ENCODE measurements at places on chromosomes 7 and 10.

DNA sequence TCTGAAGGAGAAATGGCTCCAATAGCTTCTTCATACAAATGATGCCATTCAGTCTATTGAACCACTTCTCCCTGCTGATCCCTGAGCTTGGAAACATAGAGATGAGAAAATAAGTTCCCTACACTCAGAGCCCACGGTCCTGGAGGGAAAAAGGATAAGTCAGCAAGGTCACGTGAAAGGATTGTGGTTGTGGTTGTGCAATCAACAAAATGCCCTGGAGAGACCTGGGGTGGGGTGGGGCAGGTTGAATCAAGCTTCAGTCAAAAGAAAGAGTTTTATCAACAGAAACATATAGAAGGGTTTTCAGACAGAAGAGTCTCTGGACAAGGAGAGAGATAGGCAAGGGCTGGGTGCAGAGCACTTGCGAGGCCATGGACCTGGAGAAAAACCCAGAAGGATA is 30.1 kb downstream of the C10orf90 start:
- DNase-seq: no peak

DNA sequence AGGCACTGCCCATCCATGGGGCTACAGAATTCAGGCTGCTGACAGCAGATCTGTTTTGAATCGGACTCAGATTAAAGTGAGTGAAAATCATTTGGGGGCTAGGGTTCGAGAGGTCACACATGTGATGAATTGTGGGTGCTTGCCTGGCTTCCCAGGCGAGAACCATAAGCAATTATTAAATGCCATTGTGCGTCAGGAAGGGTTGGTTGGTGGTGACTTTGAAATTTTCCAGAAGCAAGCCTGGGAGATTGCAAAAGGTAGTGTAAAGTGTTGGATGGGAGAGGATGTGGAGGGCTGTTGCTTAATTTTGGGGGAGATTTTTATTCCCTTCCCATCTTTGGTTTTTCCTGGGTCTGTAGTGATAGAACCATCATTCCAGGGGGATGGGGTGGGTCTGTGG is 34.6 kb downstream of the LRMDA start:
- no peak for DNase-seq

GRCh38 chr10:110413903-110414547 is 83.7 kb upstream of the DUSP5 start:
- no peak for DNase-seq

DNA sequence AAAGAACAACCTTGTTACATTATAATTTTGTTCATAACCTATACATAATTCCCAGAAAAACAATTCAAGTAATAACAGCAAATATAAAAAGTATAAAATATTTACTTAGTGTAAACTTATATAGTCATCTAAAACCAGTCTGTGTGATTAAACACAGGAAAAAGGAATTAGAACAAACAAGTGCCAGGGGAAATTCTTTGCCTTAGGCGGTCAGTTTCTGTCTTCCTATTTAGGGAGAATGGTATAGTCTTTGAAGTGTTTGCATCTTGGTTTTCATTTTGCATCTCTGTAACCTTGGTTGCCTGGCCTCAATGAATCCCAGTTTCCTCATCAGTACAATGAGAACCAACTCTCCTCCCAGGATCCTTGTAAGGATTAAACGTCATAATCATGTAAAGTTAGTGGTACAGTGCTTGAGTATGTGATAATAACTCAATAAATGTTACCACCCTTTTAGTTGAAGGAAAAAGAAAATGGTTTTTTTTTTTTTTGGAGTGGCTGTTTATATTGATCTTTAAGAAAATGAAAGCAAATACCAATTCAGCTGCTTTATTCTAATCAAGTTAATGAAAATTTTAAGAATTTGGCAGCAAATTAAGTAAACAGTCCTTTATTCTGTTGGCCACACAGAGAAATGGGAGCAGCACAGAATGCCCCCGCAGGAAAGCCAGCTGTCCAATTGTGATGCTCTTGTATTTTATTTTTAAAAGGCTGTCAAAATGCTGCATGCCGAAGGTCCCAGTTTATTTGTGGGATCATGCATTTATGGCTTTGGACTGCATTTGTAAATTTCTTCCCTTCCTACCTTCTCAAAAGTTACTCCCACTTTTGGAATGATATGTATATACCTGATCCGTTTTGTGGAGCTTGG is 61.8 kb downstream of the SHH start:
- no peak for DNase-seq

DNA sequence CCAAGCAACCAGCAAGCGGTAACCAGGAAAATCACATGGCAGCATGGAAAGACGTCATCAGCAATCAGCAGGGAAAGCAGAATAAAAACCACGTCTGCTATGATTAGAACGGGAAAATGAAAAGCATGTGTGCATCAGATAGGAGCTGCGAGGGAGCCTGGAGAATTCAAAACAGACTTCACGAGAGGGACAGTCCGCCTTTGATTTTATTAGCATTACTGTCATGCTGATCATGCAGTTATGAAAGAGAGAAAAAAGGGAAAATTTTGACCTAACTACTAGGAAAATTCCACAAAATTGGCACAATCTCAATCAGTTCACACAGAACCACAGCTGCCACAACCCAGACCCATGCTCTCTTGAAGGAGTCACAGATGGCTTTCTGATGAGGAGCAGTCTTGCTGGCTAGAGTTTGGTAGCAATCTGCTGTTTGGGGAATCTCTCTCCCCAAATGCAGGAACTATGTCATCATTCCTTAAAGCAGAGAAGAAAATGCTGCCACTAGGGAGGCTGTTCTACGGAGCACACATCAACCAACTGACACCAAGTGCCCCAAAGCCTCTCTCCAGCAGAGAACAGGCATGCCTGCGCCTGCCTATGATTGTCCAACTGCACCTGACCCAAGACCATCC is 295.9 kb downstream of the TNS3 start:
- DNase-seq: no peak

DNA sequence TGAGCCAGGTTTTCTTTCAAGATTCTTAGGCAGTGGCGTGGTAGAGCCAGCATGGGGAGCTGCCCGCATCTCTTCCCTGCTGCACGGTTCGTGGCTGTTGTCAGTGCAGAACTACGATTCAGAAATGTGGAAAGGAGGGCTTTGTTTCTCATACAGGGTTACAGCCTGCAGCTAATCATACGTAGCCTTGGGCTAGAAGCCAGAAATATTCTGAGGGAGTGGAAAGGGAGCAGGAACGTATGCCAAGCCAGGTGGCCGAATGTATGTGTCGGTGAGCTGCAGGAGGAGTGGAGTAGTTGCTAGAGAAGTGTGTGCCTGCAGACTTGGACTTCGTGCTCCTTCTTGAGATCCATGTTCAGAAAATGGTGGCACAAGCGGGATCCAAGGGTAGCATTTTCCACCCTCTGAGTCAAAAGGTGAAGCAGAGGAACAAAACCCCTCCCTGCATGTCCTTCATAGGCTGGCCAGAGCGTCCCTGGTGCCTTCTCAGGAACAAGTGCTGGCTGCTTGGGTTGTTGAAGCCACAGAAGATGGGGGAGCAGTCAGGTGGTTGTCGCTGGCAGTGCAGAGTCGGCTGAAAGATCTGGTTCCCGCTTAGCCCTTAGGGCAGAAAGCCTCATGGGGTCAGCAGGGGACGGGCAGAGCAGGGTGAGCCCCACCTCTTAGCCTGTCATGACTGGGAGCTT is 40.9 kb downstream of the LANCL2 start:
- DNase-seq: no peak

- DNase-seq: no peak
Measured at GRCh38 chr10:18681971-18682411, 22.8 kb downstream of the ARL5B start.

DNA sequence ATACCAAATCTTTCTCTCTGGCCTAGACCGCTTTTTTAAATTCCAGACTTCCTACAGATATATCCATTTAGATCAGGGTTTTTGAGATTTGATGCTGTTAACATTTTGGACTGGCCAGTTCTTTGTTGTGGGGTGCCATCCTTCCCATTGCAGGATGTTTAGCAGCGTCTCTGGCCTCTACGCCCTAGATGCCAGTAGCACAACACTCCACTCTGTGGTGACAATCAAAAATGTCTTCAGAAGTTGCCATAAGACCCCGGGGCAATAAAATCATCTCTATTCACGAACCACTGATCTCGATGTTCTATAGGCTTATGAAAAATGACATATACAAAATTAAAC is 46.3 kb downstream of the HDAC9 start:
- no peak for DNase-seq

Measured in CD4-positive, alpha-beta T cell treated with Interleukin-12 subunit alpha and Interleukin-12 subunit beta, for 1 hour (primary cell).